ENCODE measurements at places on chromosomes 3 and 15. TPM values are rescaled to one million over a fixed set of nuclear protein-coding genes. Genes with fewer than 3 reads are reported as not detected.

- no peak for DNase-seq
Measured at GRCh38 chr15:90449206-90449735, 61.2 kb downstream of the IQGAP1 start.

P2RY13 gene
- 45.6 TPM for polyA plus RNA-seq

GRCh38 chr3:83122774-83123350 lies 1361.4 kb upstream of the GBE1 start:
- DNase-seq = no peak

DNA sequence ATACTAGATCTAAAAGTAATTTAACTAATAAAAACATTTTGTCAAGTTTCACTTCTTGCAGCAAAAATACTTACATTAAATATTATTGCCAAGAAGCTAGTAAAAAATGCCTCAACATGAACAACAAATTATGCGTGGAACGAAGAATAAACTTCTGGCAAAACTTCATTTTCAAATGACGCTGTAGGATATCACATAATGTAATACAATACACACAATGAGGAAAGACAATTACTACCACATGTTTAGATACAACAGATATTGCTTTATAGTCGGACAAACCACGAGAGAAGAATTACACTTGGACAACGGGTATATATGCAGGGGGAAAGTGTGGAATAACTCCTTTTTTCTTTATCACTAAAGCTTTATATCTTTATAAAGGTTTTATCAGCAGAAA lies 21.6 kb downstream of the P3H2 start:
- no peak for DNase-seq

Measured in CD14-positive monocyte (primary cell).